ENCODE measurements at places on chromosomes 1 and 21.

DNA sequence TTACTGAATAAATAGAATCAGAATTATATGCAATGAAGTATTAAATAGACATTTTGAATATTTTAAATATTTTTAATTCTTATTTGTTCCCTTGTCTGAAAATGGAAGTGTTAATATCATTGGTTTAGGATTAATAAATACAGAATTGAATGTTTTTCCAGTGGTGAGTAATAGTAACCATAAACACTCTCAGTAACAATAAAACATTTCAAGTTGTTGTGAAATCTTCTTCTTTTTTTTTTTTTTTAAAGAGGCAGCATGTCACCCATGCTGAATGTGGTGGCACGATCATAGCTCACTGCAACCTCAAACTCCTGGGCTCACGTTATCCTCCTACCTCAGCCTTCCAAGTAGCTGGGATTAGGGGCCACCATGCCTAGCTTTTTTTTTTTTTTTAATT lies 86.2 kb upstream of the ZBTB18 start:
- DNase-seq: no peak

GRCh38 chr1:59520827-59521418 lies 224.0 kb downstream of the FGGY start:
- no peak for DNase-seq

DNA sequence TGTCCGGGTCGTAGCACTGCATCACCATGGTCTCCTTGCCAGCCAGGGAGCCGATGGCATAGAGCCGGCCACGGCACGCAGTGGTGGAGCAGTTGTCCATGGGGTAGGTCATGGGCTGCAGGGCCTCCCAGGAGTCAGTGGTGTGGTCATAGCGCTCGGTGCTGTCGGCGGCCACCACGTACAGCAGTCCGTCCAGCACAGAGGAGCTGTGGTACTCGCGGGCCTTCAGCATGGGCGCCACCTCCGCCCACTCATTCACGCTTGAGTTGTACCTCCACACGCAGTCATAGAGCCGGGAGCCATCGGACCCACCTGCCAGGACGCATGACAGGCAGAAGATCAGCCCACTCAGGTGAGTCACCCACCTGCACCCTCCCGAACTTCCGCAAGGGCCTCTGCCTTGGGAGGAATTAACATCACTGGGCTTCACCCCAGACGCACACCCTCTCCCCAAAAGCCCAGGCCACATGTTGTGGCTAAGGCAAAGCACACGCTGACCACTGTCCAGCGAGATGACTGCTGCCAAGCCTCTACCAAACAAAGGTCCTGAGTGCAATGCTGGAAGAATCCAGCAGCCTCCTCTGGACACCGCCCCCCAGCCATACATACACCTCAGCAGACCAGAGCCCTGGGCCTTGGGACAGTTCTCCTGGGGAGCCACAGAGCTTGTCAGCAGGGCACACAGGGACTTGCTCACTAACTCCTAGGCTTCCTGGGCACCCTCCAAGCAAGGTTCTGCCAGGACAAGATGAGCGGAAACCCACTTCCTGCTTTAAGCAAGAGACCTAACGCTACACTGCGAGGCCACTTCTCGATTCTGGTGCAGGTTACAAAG lies 3.3 kb downstream of the KLHL21 start:
- DNase-seq: peak; percentile 43

DNA sequence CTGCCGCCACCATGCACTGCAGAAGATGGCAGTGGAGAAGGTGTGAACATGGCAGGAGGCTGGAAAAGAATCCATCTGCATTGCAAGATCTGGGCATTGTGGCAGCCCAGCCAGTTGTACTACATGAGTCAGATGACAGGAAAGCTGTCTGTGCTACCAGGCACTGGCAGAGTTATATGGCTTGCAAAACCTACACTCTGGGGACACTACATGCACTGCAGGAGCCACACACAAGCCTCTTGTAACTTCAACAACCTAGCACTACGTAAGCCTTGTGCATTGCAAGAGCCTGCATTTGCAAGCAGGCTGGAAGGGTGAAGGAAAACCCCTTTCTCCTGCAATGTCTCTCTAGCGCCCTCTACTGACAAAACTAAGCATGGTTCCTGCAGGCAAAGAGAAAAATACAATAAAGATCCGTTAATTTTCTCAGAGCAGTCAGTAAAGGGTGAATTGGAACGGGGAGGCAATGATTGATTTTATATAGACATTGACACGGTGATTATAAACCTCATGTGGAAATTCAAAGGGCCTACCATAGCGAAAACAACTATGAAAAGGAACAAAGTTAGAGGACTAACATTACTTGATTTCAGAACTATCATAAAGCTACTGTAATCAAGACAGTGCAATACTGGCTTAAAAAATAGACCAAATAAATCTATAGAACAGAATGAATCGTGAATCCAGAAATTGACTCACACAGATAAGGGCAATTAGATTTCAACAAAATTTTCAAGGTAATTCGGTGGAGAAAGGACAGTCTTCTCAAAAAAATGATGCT lies 26.2 kb upstream of the DYNLT5 start:
- DNase-seq: peak; percentile 12

DNA sequence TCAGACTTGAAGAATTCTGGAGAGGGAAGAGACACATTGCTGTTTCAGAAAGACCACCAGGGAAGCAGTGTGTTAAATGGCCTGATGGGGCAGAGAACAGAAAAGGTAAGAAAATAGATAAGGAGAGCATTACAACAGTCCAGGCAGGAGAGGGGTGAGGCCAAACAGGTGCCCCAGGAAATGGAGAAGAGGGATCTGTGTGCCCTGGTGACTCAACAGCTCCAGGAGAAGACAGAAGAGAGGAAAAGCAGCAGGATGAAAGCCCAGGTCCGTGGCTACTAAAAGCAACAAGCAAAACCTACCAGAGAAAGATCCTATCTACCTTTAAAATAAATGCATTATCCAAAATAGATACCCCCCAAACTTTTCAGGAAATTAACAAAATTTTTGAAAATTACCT lies 9.2 kb downstream of the TP53BP2 start:
- no peak for DNase-seq

DNA sequence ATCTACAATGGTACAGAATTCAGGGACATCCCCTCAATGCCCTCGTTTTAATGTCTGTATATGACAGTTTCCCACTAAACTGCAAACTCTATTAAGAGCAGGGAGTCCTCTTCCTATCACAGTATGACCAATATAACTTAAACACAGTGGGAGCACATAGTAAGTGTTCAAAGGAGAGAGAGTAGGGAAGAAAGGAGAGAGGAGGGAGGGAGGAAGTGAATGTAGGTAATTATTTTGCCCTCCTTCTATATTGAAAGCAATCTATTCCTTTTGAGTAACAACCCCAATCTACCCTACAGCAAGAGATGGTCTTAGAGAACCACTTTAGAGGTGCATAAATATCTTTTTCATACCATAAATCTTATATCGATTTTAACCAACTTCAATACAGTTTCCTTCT lies 121.4 kb downstream of the MRPL39 start:
- no peak for DNase-seq

- DNase-seq: no peak
Measured at GRCh38 chr1:73044241-73045036, 762.1 kb upstream of the NEGR1 start.

DNA sequence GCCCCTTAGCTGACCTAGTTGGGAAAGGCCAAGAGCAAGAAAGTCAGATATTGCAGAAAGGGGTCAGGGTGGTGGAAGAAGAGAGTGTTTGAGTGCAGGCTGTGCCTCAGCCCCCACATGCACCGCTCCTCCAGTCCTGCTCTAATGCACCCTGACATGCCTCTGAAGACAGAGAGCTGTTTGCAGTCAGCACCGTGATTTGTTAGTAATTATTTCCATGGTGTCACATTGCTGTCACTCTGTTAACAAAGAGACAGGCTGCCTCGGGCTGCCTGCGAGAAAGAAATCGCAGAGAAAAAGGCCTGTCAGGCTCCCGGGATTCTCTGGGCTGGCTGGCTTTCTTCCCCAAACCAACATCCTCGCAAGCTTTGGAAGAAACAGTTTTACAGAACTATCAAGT lies 58.3 kb downstream of the ERI3 start:
- no peak for DNase-seq

- no peak for DNase-seq
Measured at GRCh38 chr21:25428537-25428936, 178.7 kb downstream of the MRPL39 start.

- no peak for DNase-seq
Measured at GRCh38 chr1:214216779-214217178, 64.2 kb upstream of the SMYD2 start.

All from psoas muscle (tissue), 8 donors.